Fibroblast of the conjunctiva (primary cell): ENCODE measurements at places on chromosomes 16 and 17.
A peak's percentile ranks its signal among the peaks of the same experiment; 100 is the strongest.

DNA sequence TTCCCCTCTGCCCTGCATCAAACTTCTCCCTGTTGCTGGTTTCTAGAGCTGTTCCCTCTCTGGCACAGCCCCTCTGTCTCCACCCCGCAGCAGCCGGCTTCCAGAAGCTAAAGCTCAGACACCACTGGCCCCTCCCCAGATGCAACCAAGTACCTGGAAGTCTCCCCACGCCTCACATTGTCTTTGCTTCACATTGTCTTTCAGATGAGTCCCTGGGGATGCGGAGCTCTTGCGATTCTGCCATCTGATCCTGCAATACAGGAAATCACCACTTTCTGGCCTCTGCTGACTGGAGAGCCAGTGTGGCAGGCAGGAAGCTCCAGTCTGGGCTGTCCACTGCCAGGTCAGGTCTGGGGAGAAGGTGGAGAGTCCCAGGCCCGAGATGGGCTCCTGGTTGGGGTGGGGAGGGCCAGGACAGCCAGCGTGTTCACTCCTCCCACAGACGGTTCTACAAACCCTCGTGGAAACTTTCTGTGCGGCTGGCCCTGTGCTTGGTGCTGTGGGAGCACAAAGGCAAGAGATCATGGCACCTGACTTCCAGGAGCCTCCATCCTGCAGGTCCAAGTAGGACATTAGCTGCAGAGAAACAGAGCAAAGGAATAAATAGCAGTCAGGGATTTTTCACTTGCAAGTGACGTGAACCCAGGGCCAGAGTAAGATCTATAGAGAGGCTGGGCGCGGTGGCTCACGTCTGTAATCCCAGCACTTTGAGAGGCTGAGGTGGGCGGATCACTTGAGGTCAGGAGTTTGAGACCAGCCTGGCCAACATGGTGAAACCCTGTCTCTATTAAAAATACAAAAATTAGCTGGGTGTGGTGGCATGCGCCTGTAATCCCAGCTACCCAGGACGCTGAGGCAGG lies 47.9 kb upstream of the MAP3K14 start:
- no peak for DNase-seq

- peak; percentile 50 for DNase-seq
Measured at GRCh38 chr16:58755989-58756649, 22.0 kb upstream of the GOT2 start.

GRCh38 chr17:56109836-56110235 lies 43.4 kb upstream of the ANKFN1 start:
- no peak for DNase-seq

- no peak for DNase-seq
Measured at GRCh38 chr17:16934836-16935235, 37.1 kb downstream of the TNFRSF13B start.
